ENCODE measurements at places on chromosomes 6 and 20.

- no peak for DNase-seq
Observed at GRCh38 chr6:130991422-130992137, 71.5 kb downstream of the EPB41L2 start.

GRCh38 chr20:55394592-55394991 lies 610.7 kb downstream of the CBLN4 start:
- no peak for DNase-seq

- no peak for DNase-seq
Observed at GRCh38 chr6:88490908-88491264, 324.7 kb upstream of the CNR1 start.

DNA sequence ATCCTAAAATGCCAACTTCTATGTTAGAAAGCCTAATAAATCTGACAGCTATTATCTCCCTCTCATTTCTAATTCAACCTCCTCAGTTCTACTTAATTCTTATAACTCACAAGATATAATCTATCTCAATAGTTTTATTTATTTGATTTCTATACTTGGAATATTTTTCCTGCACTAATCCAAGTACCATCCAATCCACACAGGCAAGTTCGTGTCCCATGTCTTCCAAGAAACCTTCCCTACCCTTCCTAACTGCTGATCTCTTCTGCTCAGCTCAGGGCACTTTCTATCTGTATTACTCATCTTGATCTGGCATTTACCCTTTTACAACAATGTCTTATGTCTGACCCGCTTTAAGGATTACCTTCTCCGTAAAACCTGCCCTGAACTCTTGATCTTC lies 18.2 kb downstream of the NCOA5 start:
- no peak for DNase-seq

- DNase-seq = no peak
Observed at GRCh38 chr20:21114584-21114983, 8.4 kb upstream of the LINC00237 start.

All from NCI-H1092 treated with DMSO at 0.1 percent for 48 hours (cell line).